AG04449 (cell line): ENCODE measurements at places on chromosomes 13 and 19.
A peak's percentile ranks its signal among the peaks of the same experiment; 100 is the strongest.

GRCh38 chr13:31101472-31102170, 60.1 kb downstream of the HSPH1 start:
- no peak for DNase-seq

DNA sequence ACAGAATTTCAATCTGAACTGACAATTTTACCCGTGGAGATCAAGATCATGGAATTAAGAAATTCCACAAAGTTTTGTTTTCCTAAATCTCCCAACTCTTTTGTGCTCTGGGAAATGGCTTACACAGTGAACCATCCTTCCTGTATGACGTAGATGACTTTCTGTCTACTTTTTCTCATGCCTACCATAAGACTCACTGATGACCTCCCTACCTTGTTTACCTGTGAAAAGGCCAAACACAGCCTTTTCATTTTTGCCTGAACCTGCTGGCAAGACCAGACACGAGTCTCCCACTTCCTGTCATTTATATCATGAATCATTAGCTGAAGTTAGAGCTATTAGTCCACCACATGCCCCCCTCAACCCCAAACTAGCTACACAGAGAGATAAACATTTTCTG, 4.6 kb upstream of the KBTBD6 start:
- no peak for DNase-seq

DNA sequence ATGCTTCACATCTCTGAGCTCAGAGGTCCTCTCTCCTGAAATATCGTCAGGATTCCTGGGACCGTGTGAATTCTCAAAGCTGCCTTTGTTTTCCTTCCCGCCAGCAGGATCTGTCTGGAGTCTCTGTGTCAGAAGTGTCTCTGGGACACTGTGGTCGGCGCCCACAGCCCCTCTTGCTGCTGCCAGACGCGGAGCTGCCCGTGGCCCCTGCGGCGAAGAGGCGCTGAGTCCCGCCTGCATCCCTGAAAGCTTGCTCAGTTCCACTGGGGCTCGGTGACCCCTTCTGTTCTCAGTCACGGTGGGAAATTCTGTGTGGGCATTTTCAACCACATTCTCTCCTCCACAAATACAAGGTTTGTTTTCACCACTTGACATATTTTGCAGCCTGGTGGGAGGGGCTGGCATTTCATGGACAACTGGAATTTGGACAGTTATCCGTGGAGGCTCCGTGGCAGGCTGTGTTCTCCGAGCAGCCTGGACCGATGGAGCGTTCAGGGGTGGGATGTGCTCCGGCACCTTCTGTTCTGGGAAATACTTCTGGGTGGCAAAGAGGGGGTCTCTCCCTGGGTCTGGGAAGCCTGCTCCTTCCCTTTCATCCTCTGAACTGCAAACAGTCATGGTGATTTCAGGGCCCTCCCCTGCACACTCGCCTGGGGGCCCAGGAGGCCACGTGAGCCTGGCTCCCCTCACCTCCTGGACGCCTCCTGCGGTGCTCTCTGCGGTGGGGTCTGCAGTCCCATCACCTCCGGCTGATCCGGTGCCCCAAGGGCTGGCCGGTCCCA, 42.6 kb upstream of the GRTP1 start:
- no peak for DNase-seq

DNA sequence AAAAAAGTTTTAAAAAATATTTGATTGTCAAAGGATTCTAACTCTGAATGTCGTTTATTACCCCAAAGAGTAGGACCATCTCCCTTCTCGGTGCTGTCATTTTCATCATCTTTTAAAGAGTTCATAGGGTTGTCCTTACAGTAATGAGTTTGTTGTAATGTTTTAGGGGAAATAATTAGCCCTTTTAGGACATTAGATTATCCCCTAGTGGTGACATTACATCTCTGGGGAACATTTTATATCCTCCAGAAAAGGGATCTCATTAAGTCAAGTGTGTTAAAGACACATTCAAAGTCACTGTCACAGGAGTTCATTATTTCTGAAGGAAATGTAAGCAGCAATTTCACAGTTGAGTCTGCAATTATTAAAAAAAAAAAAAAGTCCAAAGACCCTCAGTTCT, 99.3 kb upstream of the GJB6 start:
- DNase-seq: no peak

DNA sequence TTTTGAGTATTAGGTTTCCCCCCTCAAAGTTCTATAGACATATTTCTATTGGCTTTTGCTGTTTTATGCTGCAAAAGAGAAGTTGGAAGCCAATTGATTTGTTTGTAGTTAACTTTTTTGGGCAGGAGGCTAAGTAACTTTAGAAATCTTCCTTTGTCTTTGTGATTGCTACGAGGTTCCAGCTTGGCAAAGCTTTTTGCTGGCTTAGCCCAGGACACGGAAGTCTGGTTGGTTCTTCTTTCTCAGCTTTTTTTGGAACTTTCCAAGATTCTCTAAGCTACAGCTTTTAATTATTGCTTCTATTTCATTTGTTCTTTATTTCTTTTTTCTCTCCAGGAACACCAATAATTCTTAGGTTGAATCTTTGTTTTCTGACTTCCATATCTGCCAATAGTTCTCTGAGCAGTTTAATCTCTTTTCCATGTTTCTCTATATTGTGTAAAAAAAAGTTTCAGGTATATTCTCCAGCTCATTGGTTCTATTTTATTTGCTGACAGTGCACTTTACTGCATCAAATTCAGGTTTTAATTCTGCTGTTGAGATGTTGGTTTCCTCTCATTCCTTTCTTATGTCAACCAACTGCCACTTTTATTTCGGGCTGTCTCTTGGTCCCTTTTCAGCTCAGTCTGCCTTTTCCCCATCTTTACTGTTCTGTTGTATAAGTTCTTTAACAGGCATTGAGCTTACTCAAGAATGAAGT, 27.8 kb downstream of the MBNL2 start:
- DNase-seq: no peak

- no peak for DNase-seq
Observed at GRCh38 chr19:54172471-54173358, at the start of gene TMC4. Gene TMC4, minus strand, starts transcription at chr19:54173160. Its CDS starts 43 bp downstream, at chr19:54173117.

- DNase-seq: no peak
Observed at GRCh38 chr19:6958791-6959190, 62.4 kb downstream of the MBD3L2B start.

DNA sequence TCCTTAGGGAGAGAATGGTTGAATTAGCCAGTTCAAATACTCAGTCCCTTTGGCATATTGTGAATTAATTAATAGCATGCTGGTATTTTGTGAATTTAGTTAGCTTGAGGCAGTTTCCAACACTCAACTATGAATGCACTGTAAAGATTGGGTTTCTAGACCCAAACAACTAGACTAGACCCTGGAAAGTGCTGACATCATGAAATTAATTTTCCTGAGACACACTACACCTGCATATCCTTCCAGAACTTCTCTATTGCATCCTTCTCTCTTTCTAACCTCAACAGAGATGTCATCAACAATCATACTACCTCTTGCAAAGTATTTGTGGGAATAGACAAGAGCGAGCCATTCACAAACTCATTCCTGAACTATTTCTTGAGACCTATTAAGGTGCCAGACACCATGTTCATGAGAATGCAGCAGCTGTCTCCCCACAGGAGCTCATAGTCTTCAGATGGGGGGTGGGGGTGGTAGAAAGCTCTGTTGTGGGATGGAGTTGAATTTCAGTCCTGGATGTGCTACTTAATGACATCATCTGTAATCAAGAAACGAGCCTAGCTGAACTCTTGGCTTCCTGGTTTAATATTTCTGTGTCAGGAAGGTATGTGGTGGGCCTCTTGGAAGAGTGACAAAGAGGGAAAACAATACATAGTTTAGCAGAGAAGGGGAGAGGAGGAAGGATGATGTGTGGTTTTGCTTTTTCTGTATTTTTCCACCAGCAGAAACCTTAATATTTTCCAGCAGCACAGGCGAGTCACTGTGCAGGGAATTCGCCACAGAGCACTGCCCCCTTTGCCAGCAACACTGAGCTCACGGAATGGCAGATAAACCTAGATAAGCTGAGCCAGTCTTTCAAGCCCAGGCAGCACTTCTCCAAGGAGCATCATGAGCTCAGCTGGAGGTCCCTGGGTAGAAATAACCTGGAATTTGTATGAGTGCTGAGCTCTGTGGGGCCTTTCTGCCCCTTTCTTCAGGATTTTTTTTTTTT, 53.1 kb upstream of the CYSLTR2 start:
- DNase-seq: no peak

GRCh38 chr13:40193286-40194223, 472.9 kb downstream of the FOXO1 start:
- no peak for DNase-seq

GRCh38 chr13:67506407-67506806, 276.3 kb upstream of the PCDH9 start:
- no peak for DNase-seq

GRCh38 chr19:49502866-49503581, 6.8 kb downstream of the RPS11 start:
- DNase-seq: no peak

GRCh38 chr13:111642156-111642767, 321.8 kb downstream of the TEX29 start:
- no peak for DNase-seq

- DNase-seq: no peak
Observed at GRCh38 chr19:17001603-17002183, 24.9 kb downstream of the CPAMD8 start.

DNA sequence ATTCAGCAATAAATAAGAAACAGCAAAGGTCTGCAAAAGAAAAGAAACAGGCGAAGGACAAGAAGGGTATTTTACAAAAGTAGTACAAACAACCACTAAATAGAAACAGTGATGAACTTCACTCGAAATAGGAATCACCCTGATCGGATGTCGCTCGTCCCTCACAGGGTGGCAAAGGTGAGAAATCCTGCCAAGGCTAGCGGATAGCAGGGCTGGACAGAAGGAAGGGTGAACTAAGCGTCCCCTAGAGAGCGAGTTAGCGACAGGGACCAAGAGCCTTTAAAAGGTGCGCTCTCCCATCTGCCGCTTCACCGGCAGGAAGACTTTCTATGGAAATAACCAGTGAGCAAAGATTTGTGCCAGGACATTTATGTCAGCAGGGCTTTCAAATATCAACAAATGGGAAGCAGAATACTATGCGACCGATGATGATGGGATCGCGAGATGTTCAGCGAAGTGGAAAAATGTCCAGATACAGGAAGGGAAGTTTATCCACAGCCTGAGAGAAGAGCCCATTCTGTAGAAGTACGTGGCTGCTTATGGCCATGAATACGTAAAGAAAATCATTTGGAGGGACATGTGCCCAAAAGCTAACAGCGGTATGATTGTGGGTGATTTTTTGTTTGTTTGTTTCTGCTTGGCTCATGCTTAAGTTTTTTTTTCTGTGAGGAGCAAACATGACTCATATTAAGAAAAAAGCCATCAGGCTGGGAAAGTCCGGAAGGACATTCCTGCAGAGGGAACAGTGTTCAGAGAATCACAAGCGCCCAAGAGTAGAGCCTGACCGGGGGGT, 18.9 kb downstream of the ELAVL1 start:
- peak; percentile 10 for DNase-seq

DNA sequence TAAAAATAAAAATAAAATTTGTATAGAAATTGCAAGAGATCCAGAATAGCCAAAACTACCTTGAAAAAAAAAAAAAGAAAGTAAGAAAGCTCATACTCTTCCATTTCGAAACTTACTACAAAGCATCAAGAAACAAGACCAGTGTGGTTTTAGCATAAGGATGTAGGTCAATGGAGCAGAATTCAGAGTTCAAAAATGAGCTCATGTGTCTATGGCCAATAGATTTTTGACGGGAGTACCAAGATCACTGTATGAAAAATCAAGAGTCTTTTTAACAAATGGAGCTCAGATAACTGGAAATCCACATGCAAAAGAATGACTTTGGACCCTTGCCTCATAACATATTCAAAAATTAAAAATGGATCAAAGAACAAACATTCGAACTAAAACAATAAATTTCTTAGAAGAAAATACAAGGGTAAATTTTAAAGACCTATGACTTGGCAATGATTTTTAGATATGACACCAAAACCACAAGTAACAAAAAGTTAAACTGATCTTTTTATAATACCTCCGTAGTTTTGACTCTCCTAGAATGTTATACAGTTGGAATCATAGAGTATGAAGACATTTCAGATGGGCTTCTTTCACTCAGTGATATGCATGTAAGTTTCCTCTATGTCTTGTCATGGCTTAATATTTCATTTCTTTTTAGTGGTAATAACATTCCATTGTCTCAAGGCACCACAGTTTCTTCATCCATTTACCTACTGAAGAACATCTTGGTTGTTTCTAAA, 43.2 kb downstream of the KLF12 start:
- DNase-seq: no peak

- DNase-seq: no peak
Observed at GRCh38 chr19:48190288-48190884, 19.9 kb downstream of the ZSWIM9 start.

DNA sequence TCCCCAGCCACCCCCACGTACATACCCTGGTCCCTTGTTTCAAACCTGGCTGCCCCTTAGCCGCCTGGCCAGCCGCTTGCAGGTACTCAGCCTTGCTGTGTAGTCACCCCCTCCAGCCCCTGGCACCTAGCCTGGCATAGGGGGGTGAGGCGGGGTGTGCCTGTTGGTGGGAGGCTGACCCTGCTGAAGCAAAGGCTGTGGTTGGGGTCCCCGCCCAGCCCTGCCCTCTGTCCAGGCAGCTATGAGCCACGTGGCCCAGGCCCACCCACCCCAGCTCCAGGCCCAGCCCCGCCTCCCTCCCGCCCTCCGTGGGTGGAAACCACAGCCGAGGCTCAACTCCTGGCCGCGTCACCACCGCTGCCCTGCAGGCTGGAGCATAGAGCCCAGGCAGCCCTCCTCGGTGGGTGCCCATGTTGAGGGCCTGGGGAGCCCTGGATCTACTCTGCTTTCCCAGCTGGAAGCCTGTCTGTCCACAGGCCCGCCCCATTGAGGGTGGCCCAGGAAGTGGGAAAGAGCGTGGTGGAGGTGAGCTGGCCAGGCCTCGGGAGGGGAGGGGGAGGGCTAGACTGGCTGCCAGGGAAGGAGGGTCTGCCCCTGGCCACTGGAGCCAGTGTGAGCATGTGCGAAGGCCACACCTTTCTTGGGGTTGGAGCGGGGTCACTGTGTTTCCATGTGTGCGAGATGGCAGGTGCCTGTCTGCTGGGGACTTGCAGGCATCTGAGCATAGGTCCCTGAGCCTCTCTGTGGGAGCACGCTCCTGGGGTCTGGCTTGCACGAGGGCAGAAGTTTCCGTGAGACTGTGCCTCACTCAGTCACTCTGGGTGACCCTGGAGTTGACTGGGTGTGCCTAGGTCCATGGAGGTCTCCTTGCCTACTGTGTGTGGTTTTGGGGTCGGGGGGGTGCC, 31.0 kb downstream of the PAK4 start:
- DNase-seq: no peak

DNA sequence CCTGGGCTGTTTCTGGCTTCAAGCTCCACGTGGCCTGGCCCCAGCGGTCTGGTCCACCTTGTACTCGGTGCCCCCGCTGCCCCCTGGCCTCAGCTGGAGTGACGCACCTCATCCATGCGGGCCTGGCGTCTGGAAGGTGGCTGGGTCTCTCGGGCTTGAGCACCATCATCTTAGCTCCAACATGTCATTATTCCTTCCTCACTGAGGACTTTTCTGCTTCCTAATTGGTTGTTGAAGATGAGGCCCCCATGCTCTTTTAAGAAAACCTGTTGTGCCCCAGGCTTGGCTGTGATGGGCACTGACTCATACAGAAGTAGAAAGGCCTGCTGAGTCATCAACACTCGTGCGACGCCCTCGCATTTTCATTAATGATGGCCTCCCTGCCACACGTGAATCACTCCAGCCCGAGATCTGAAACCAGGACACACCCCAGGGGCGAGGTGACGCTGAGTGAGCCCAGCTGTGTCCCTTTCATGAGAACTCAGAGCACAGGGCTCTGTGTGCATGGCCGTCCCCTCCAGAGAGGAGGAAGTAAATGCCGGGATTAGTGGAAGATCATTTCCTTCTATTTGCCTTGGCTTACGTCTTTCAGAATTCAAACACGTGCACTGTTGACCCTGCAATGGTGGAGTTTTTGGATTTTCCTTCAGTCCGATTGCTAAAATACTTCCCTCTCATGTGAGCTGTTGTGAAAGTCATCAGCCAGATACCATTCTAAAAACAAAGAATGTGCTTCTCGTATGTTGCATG, 14.0 kb upstream of the GJA3 start:
- DNase-seq: peak; percentile 38
